ENCODE measurements at places on chromosomes 7 and 10. TPM values are rescaled to one million over a fixed set of nuclear protein-coding genes. Genes with fewer than 3 reads are reported as not detected.

- H3K36me3 ChIP-seq, result no peaks in the 10 kb centered on the region
- H3K4me1 ChIP-seq, result peaks cover 6% of the 10 kb centered on the region
- no peak overlapping the region for H3K4me3 ChIP-seq
- H3K27me3 ChIP-seq, result no peaks in the 10 kb centered on the region
- DNase-seq, result no peak
- H3K27ac ChIP-seq, result no peak overlapping the region
Observed at GRCh38 chr10:45514291-45515270, 140.6 kb downstream of the ALOX5 start.

GRCh38 chr7:50818324-50818723, 35.6 kb upstream of the GRB10 start:
- H3K36me3 ChIP-seq, result no peaks in the 10 kb centered on the region
- no peak overlapping the region for H3K27ac ChIP-seq
- no peak for DNase-seq
- H3K4me1 ChIP-seq, result peaks cover 5% of the 10 kb centered on the region
- no peak overlapping the region for H3K4me3 ChIP-seq
- peaks cover 13% of the 10 kb centered on the region for H3K27me3 ChIP-seq

ARHGAP12 gene
- 5.6 TPM for total RNA-seq

- H3K4me3 ChIP-seq, result no peak overlapping the region
- DNase-seq, result no peak
- H3K27me3 ChIP-seq, result peaks cover 7% of the 10 kb centered on the region
- H3K27ac ChIP-seq, result no peak overlapping the region
Observed at GRCh38 chr10:121648493-121648892, 50.2 kb upstream of the FGFR2 start.

GRCh38 chr10:97598407-97599271, 9.1 kb downstream of the C10orf62 start:
- H3K4me3 ChIP-seq, result no peak overlapping the region
- no peaks in the 10 kb centered on the region for H3K27me3 ChIP-seq
- no peak overlapping the region for H3K27ac ChIP-seq
- no peaks in the 10 kb centered on the region for H3K4me1 ChIP-seq

EPDR1 gene
- total RNA-seq, result 1.7 TPM

AKR1E2 gene
- total RNA-seq, result 1.7 TPM

- DNase-seq, result no peak
- peaks cover 6% of the 10 kb centered on the region for H3K4me1 ChIP-seq
- no peaks in the 10 kb centered on the region for H3K27me3 ChIP-seq
- H3K4me3 ChIP-seq, result no peak overlapping the region
Observed at GRCh38 chr10:132282667-132283603, 24.8 kb downstream of the STK32C start.

DNA sequence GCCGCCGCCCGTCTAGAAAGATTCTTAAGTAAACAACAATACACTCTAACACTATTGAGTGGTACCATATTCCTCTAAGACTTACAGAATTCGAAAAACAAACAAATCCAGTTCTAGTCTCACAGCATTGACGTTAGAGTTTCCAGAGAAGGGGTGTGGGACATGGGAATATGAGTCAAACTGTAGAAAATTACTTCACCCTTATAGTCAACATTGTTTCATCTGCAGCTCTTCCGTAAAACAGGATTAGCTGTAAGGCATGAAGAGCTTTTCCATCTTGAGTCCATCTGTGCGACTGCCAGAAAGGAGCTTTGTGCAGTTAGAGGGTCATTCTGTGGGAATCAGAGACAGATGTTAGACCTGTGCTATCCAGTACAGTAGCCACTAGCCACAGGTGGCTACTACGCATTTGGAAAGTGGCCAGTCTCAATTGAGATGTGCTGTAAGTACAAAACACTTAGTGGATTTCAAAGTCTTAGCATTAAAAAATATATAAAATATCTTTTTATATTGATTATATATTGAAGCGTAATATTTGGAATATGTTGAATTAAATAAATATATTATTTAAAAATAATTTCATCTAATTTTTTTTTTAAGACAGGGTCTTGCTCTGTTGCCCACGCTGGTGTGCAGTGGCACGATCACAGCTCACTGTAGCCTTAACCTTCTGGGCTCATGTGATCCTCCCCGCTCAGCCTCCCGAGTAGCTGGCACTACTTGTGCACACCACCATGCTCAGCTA, 79.8 kb upstream of the MPP7 start:
- no peaks in the 10 kb centered on the region for H3K36me3 ChIP-seq
- H3K4me1 ChIP-seq, result peaks cover 51% of the 10 kb centered on the region
- DNase-seq, result no peak
- H3K27ac ChIP-seq, result no peak overlapping the region

CPA2 gene
- total RNA-seq, result not detected

DNA sequence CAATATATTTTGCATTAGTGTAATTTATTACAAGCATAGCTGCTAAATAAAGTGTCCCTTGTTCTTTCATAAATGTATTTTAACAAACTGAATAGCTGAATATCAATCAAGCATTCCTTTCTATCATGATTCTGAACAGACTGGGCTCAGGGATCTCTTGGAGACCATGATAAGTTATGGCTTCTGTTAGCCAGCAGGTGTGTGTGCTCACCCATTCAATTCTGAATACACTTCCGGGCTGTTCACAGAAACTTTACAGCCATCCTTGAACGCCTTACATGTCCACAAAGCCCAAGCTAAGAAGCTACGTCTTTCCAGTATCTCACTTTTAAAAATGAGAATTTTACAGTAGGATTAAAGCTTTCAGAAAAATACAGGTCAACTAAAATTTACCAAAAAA, 115.1 kb downstream of the SVIL start:
- no peaks in the 10 kb centered on the region for H3K4me1 ChIP-seq
- no peak overlapping the region for H3K4me3 ChIP-seq
- no peak for DNase-seq
- no peak overlapping the region for H3K27ac ChIP-seq

GTF2IRD1 gene
- total RNA-seq, result 4.6 TPM

SAMD8 gene
- total RNA-seq, result 24.3 TPM

Data from activated T-cell treated with anti-CD3 and anti-CD28 coated beads, Interleukin-2, amount 50 U/mL, for 72 hours (primary cell).